BE2C (cell line): ENCODE measurements at places on chromosomes 16 and 17.
A peak's percentile ranks its signal among the peaks of the same experiment; 100 is the strongest.

DNA sequence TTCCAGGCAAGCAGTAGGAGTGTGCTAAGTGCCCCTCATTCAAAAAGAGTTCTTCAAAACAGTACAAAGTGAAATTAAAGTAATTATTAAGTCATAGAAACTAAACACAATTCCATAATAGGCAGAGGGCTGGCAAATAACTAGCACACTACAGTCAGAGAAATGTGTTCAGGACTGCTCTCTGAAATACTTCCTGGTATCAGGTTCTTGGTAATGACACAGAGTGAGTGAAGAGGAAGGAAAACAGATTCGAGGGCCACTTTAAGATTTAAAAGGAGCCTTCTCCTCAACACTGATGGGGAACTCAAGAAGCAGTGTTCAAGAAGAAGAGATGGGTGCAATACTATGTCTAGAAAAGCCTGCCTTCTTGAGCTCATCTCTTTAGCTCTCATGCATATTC is 139.2 kb downstream of the TOX3 start:
- no peak for DNase-seq

- no peak for DNase-seq
Observed at GRCh38 chr16:25107466-25107792, 4.1 kb upstream of the LCMT1 start.

DNA sequence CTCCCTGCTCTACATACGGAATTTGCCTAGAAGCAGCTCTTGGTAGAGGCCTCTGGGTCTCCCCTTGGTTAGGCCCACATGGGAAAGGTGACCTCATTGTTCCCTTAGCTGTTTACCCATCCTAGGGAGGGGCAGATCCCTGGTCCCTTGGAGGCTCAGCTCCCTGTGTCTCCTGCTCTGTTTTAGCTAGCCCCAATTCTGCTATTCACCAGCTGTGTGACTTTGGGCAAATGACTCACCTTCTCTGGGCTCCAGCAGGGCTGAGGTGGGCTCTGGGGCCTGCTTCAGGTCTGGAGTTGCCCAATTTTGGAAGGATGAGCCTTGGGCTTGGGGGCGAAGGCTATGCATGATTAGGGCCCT is 3.9 kb downstream of the ABCC3 start:
- DNase-seq, result no peak

- no peak for DNase-seq
Observed at GRCh38 chr16:79758615-79759346, 158.2 kb upstream of the MAF start.

DNA sequence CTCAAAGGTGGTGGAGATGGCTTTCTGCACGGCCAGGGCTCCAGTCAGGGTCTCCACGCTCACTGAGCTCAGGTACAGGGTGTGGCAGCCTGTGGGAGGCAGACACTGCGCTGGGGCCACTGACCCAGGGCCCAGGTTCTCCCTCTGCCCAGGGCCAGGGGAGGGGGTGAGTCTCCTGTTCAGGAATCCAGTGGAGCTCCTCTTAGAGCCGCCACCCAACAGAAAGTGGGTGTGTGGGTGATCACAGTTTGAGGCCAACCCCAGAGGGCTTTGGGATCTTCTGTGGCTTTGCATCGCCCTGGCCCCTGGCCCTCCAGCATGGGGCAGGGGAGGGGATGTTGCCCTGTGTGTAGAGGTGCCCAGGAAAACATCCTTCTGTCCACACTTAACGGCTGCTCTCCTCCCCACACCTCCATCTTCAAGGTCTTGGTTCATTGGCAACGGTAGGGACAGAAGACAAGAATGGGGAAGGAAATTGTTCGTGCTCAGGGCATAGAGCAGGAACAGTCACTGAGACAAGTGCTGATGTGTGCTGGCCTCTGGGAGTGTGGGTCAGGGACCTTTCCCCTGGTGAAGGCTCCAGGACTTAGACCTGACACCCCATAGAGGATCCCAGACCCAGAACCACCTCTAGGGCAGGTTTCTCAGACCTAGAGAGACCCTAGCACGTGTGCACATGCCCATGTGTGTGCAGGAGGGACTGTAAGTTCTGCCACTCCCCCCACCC is 21.5 kb downstream of the TNS4 start:
- no peak for DNase-seq

DNA sequence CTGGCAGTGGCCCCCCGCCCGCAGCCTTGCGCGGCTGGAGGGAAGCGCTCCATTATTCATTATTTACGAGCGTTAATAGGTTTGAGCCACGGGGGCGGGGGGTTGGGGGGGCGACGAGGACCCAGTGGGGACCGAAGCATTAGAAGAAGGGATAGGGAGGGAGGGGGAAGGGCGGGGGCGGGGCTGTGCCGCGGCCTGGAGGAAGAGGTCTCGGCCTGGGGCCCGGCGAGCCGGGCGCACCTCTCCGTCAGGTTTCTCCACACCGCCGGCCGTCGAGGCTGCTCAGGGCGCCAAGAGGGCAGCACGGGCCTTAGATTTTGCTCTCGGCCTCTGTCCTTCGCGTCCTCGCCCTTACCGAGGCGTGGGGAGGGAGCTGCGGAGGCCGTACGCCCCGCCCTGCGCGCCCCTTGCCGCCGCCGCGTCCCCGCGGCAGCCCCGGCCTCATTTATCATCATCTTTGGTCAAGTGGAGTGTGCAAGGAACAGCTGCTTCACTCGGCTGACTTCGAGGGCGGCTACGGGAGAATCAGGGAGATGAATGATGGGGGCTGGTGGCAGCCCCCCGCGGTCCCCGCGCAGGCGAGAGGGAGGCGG is 54.2 kb downstream of the SREBF1 start:
- DNase-seq, result no peak

GRCh38 chr17:52546493-52546892 is 388.0 kb upstream of the CA10 start:
- DNase-seq, result no peak

GRCh38 chr16:67415872-67416793 is at the start of gene ZDHHC1:
ZDHHC1 (minus strand) TSS chr16:67416477; CDS start chr16:67407775, 8,702 bp downstream.
- DNase-seq, result peak; percentile 84

GRCh38 chr16:85327731-85328675 is 215.7 kb upstream of the CIBAR2 start:
- DNase-seq, result peak; percentile 52

- no peak for DNase-seq
Observed at GRCh38 chr17:59366040-59366757, 34.7 kb downstream of the YPEL2 start.

GRCh38 chr16:85729452-85730185 is 21.3 kb downstream of the C16orf74 start:
- no peak for DNase-seq

DNA sequence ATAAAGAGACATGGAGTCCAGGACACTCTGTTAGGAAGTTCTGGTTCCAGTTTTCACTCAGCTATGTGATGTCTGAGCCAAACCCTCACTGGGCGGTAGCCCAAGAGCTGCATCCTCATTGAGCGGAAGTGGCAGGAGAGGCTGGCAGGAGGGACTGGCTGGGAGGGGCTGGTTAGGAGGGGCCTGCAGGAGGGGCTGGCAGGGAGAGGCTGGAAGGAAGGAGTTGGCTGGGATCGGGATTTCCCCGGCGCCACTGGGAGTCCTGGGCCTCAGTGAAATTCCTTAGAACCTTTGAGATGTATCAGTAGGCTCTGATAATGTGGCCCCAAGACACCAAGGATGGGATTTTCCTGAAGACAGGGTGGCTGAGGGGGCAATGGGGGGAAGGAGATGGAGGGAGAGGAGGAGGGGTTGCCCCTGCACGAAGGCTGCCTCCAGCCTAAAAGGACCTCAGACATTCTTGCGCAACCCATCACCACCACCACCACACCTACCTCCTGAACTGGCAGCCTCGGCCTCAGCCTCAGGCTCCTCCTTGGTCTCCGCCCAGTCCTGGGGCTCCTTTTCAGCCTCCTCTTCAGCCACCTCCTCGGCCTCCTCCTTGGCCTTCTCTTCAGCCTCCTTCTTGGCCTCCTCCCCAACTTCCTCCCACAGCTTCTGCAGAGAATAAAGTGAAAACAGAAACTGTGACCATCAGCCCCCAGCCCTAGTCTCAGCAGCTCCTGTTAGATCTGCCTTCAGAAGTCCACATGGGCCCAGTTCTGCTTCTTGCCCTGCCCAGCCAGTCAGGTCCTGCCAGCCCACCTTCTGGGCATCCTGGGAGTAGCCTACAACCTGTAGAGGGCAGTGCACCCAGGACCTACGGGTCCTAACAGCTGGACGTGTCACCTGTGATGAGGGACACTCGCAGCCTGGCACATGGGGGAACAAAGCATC is 31.7 kb downstream of the CNGB1 start:
- DNase-seq, result no peak

DNA sequence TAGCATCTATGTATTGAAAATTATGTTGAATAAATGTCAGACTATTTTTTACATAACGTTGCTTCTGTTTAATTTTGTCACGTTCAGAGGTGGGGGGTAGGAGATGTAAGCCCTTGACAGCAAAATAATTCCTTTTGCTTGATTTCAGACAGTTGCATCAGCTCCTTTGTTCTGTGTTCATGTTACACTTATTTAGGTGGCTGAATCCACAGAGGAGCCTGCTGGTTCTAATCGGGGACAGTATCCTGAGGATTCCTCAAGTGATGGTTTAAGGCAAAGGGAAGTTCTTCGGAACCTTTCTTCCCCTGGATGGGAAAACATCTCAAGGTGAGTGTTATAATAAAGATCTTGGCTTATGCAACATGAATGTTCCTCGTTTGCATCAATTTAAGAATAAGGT is 4.5 kb downstream of the HERPUD1 start:
- no peak for DNase-seq

GRCh38 chr16:82584553-82585152 is 42.1 kb upstream of the CDH13 start:
- DNase-seq, result no peak

DNA sequence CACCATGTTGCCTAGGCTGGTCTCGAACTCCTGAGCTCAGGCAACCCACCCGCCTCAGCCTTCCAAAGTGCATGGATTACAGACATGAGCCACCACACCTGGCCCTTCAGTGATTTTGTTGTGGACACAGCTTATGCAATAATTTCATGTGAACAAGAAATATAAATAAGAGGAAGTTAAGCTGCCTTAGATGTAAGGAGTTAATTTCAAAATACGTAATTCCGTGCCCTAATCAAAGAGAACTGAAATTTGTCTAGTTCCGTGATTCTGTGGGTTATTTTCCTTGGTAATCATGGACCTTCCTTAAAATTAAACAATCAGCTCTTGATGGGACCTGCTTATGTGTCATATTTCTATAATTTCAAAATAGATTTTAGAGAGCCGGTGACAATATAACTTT is 11.9 kb downstream of the TVP23A start:
- no peak for DNase-seq

DNA sequence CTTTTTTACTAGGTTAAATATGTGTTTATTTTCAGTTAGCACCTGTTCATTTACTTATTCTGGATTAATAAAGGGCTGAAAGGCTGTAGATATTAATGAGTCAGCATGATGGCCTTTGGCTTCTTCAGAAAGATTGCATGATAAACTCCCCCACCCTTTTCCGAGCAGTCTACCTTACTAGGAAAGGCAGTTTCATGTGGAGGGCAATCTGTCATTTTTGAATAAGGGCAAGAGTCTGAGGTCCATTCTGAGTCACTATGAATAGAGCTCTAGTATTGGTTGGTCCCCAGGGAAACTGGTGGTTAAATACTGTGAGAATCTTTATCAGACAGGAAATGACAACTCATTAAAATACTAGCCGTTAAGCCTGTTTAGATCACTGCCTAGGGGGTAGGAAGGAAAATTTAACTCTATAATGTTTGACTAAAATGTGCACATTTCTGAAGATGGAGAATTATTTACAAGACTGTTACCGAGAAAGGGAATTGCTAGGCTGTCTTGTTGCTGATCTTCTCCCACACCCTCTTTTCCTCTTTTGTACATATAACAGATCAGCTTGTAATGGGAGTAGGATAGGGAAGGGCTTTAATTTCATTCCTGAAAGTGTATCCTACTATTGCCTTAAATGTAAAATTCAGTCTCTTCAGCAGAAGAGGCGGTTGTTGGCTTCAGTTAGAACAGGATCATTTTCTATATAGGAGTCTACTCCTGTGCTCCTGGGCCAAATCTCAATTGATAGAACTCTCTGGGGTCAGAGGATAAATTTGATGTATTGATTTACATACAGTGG is 63.3 kb downstream of the TUBD1 start:
- DNase-seq, result no peak

- DNase-seq, result no peak
Observed at GRCh38 chr16:19285431-19285830, at the start of gene CLEC19A. CLEC19A (plus strand) TSS chr16:19285731; CDS start chr16:19285852, 121 bp downstream.

- no peak for DNase-seq
Observed at GRCh38 chr16:86740298-86740697, 161.9 kb downstream of the FOXL1 start.

GRCh38 chr16:6645768-6646568 is 686.7 kb upstream of the RBFOX1 start:
- no peak for DNase-seq

- no peak for DNase-seq
Observed at GRCh38 chr17:933312-934073, 46.1 kb downstream of the NXN start.

DNA sequence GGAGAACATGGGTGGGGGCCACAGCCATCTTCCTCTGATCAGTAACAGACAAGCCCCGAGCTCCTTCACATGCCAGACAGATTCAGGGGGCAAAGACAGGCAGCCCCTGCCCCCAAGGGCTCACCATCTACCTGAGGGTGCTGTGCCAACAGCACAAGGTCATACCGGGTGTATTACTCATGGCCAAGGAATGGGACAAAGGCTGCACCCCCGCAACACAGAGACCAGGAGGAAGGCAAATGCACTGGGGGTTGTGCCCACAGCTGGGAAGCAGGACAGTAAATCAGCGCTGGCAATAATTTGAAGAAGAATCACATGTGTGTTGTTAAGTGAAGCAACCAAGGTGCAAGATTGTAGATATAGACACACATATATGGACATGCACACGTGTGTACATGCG is 137.1 kb downstream of the C16orf95 start:
- no peak for DNase-seq

DNA sequence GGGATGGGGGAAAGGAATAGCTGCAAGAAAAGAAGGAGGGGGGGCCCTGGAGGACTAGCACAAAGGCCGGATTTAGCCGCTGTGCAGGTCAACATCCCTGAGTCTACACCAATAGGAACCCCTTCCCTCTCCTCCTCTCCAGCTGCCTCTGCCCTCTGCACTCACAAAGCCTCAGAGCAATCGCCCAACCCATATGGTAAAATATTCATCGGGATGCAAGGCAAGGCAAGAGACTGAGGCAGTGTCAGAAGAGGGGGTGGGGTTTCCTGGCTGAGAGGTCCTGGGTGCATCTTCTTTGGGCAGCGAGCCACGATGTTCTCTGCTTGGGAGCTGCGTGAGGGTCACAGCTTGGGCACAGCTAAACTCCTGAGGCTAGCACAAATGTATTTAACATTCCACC is 115.5 kb upstream of the NLRP1 start:
- no peak for DNase-seq

- DNase-seq, result no peak
Observed at GRCh38 chr17:48510761-48511604, 19.8 kb downstream of the HOXB1 start.

DNA sequence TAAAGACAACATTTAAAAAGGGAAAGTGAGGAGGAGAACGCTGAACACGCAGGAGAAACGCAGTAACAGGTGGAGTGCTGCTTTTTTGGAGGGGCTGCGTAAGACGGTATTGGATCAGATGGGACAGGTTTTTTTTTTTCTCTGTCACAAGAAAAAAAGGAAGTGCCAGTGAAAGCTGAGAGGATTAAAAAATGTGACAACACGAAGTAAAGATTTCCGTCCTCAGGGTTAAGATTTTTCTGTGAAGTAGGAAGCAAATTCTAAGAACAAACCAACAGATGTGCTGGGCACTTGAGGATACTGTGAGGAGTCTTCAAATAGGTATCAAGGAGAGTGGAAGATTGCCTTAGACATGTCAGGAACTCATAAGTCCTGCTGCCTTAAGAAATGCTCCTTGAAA is 5.8 kb upstream of the ABCA9 start:
- DNase-seq, result no peak
